ENCODE measurements at places on chromosomes 7 and 10. TPM values are rescaled to one million over a fixed set of nuclear protein-coding genes. Genes with fewer than 3 reads are reported as not detected.

The C10orf105 gene
- under 0.01 TPM for total RNA-seq

The FAM24A gene
- not detected for total RNA-seq

The ARHGEF35 gene
- 3.0 TPM for total RNA-seq

The LRRN3 gene
- total RNA-seq = 42.8 TPM

The ABCB1 gene
- 3.9 TPM for total RNA-seq

The FAM24B gene
- total RNA-seq = 3.7 TPM

The ADIRF gene
- 936 TPM for total RNA-seq

The ACBD7 gene
- 4.8 TPM for total RNA-seq

The MDFIC gene
- total RNA-seq = 31.0 TPM

The PNLIP gene
- total RNA-seq = not detected

The ADCK2 gene
- total RNA-seq = 24.7 TPM

The GRID1 gene
- not detected for total RNA-seq

All from aortic smooth muscle cell (primary cell).